Spleen (tissue), 13 donors: ENCODE measurements at places on chromosomes 1 and 21. TPM values are rescaled to one million over a fixed set of nuclear protein-coding genes. Genes with fewer than 3 reads are reported as not detected.

DNA sequence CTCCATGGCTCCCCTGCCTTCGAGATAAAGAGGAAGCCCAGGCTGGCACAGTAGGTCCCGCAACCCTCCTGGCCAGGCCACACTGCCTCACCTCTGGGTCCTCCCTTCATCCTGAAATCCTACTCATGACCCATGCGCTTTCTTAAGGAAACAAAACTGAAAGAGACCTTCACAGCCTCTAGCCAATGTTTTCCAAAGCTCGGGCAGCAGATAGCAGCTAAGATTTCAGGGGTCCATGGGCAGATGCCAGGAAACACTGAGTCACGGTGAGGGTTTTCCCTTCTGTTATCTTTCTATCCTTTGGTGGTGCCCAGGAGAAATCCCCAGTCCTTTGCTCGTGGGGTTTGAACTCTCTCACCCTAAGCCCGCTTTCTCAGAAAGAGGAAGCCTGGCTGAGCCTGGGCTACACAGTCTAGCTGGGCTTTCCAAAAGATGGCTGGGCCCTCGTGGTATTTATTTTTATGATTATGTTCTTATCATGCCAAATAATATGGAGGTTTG lies 26.6 kb downstream of the TTC39A start:
- no peak for DNase-seq

LRRC71 gene
- 0.03 TPM for polyA plus RNA-seq

ADORA1 gene
- polyA plus RNA-seq = 3.2 TPM

FABP3 gene
- 14.2 TPM for polyA plus RNA-seq

FAM3B gene
- 1.9 TPM for polyA plus RNA-seq
